ENCODE measurements at places on chromosomes 11 and 22. TPM values are rescaled to one million over a fixed set of nuclear protein-coding genes. Genes with fewer than 3 reads are reported as not detected.

GRCh38 chr22:27473533-27473932 is 328.0 kb downstream of the MN1 start:
- no peak for DNase-seq

Gene CARD18
- not detected for total RNA-seq

Gene C1QTNF5
- total RNA-seq, result 17.9 TPM

GRCh38 chr11:8081591-8082250 is 710 bp downstream of the TUB start:
- no peak for DNase-seq

DNA sequence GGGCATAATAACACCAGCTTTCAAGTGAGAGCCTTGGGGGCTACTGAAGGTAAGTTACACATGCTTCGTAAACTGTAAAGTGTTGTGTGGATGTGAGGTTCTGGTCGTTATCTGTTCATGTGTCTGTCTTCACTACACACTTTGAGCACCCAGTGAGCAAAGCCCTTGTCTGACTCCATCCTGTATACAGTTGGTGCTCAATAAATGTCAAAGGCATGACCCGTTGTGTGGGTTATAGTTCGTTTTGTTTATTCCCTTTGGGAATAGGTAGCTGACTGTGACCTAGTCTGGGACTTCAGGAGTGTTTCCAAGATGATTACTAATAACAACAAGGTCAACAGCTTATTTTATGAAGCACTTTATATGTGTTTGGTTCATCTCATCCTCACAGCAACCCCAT is 146.9 kb downstream of the MIAT start:
- DNase-seq, result no peak

- no peak for DNase-seq
Measured at GRCh38 chr11:126152586-126152985, 58.9 kb downstream of the RPUSD4 start.
